ENCODE measurements at places on chromosomes 2 and 18. TPM values are rescaled to one million over a fixed set of nuclear protein-coding genes. Genes with fewer than 3 reads are reported as not detected.
A peak's percentile ranks its signal among the peaks of the same experiment; 100 is the strongest.

UPP2 gene
- total RNA-seq, result 0.19 TPM

ACADL gene
- total RNA-seq, result 21.1 TPM

DNA sequence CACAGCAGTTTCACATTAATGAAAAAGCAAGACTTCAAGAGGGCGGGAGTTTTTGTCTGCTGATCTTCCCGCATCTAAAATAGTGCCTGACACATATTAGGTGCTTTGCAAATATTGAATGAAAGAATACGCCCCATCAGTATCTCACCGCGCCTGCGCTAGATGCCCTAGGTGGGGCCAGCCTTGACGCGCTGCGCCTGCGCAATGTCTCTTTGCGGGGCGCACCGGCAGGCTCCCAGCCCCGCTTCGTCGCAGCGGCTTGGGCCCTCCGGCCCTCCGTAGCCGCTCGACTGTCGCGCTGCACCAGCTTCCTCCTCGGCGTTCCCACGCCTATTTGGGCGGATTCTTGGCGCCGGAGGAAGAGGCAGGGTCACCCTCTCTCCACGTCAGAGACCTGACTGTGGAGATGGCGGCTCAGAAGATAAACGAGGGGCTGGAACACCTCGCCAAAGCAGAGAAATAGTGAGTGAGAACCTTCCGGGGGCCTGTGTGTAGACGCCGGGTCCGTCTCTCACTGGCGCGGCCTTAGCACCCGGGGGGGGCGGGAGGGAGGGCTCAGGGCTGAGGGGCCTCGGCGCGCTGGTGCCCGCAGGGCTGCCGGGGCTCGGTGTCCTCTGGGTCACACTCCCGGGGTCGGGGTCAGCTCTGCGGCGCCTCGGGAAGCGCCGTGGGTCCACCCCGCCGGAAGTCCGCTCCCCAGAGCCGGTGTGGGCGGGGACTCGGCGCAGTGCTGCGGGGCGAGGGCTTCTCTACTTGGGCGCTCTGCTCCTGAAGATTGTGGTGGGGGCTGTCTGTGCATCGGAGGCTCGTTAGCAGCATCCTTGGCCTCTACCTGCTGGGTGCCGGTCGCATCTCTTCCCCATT, at the start of gene NAPG:
NAPG (plus strand) TSS at position 331 of the 864 bp plus-strand sequence; CDS start at position 407, 76 bp downstream.
- DNase-seq, result peak; percentile 95

GRCh38 chr18:61861372-61861771, 31.4 kb downstream of the RNF152 start:
- DNase-seq, result no peak

DNA sequence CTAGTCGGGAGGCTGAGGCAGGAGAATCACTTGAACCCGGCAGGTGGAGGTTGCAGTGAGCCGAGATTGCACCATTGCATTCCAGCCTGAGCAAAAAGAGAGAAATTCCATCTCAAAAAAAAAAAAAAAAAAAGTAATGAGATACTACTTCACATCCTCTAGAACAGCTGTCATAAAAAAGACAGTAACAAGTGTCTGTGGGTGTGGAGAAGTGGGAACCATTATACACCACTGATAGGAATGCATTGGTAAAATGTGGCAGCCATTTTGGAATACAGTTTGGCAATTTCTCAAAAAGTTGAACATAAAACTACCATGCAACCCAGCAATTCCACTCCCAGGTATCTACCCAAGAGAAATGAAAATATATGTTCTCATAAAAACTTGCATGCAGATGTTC, 166.6 kb downstream of the GREB1L start:
- no peak for DNase-seq

GRCh38 chr2:95061119-95061512, 35.6 kb downstream of the MAL start:
- no peak for DNase-seq

DNA sequence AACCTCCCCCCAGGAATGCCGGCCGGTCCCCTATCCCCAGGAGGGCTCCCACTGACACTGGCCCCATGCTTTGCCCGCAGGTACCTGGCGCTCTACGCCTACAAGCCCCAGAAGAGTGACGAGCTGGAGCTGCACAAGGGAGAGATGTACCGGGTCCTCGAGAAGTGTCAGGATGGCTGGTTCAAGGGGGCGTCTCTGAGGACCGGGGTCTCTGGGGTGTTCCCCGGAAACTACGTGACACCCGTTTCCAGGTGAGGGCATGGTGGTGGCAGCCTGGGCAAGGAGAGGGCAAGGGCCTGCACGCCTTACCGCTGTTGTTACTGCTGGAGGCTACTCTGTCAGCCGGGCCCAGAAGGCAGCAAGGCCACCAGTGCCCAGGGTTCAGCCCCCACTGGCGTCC, 181.3 kb downstream of the SEPTIN10 start:
- no peak for DNase-seq

SERPINB4 gene
- total RNA-seq, result not detected

DNA sequence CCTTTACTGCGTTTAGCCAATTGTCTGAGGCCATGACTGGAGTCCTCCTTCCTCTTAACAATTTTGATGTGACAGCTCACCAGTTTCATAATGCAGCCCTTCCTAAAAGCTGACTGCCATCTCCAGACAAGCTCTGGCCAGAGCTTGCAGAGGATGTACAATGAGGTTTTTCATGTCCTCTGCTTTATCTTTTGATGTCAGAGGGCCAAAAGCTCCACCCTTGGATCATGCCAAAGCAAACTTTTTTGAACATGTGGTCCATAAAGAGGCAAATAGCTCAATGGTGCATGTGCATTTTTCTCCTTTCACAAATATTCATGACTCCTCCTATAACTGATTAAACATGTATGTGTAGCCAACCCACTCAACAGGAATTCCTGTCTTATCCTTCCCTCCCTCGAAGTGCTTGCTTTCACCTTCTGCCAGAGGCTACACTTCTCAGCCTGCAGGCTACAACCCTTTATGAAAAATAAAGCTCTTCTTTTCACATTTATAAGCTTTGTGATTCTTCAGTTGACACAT, 266.2 kb downstream of the FBXO15 start:
- no peak for DNase-seq
